ENCODE measurements at places on chromosomes 2 and 18. TPM values are rescaled to one million over a fixed set of nuclear protein-coding genes. Genes with fewer than 3 reads are reported as not detected.

DNA sequence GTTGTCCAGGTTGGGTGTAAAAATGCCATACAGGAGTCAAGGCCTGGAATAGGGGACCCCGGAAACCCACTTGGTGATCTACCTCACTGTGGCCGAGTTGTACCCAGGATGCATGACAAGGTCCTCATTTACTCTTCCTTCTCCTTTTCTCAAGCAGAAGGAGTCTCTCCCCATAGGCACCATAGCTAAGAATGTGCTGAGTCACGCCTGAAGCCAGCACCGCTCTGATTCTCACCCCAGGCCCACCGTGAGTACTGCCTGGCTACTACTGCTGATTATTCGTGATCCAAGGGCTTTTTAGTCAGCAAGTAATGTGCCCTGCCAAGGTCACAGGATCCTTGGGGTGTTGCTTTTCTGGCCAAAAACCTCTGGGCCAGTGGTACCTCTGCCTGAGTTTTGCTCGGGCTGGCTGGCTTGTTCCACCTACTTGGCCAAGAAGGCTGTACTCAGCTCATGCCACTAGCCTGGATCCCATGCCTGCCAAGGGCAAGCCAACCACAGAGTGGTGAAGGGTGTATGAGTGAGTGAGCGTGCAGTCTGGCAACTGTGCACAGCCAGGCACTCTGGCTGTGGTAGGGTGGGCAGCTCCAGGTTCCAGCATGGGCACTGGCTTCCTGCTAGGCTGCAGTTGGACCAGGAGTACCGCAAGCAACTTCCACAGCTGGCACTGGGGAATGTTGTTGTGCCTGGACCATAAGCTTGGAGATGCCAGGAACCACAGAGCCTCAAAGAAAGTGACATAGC is 650.1 kb upstream of the VRK2 start:
- H3K4me3 ChIP-seq, result no peak overlapping the region
- H3K4me1 ChIP-seq, result no peaks in the 10 kb centered on the region
- peaks cover 5% of the 10 kb centered on the region for H3K27me3 ChIP-seq

DNA sequence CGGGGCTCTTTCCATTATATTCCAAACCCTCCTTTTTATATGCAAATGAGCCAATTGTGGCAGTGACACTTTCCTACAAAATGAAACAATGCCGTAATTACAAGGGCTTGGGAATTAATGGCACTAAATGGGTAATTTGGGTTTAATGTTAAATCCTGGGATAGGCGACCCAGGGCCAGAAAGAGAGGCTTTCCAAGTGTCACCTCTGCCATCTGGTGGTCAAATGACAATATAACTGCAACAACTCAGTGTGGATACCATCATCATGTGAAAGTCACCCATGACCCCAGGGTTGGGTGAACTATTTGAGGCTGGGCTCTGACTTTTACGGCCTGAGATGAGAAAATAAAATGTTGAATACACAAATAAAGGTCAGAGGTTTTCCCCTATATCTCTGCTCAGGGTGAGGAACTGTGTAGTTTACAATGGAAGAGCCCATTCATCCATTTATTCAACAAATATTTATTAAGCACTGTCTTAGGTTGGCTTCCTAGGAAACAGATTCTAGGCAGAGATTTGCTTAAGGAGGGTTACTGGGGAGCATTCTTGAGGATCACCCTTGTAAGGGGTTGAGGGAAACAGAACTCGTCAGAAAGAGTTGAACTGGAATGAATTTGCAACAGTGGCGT is 13.6 kb upstream of the THADA start:
- no peak overlapping the region for H3K27ac ChIP-seq
- peaks cover 10% of the 10 kb centered on the region for H3K4me1 ChIP-seq
- no peak overlapping the region for H3K4me3 ChIP-seq
- H3K36me3 ChIP-seq, result no peaks in the 10 kb centered on the region

Gene MAP2
- total RNA-seq, result 7.2 TPM

Gene SLC16A14
- total RNA-seq, result 21.6 TPM

Gene ACVR1
- 66.6 TPM for total RNA-seq

Gene RNPEPL1
- total RNA-seq, result 64.0 TPM

- no peak overlapping the region for H3K4me3 ChIP-seq
- no peaks in the 10 kb centered on the region for H3K36me3 ChIP-seq
- no peak overlapping the region for H3K27ac ChIP-seq
- H3K4me1 ChIP-seq, result no peaks in the 10 kb centered on the region
- H3K27me3 ChIP-seq, result no peaks in the 10 kb centered on the region
These were observed 161.2 kb upstream of the MAP3K20 start for GRCh38 chr2:172914341-172915008.

Gene DPP10
- total RNA-seq, result not detected

Gene WIPF1
- 57.7 TPM for total RNA-seq

Gene WNT6
- total RNA-seq, result 0.42 TPM

Gene PSMA8
- total RNA-seq, result not detected

DNA sequence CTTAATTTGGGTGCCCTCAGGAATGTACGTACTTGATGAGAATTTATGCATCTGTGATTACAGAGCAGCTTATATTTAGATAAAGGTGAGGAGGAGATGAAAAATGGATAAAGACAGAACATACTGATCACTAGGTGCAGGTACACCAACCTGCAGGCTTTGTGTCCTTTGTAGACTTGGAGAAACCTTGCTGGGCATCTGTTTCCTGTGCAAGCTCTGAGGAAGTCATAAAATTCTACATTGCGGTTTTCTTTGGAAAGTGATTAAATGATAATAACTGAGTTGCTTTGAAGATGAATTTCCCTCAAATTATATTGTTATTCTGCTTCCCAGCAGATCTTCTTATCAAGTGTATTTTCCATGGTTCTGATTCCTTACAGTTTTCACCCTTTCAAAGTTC is 7.7 kb downstream of the RAB27B start:
- H3K27me3 ChIP-seq, result peaks cover 57% of the 10 kb centered on the region
- DNase-seq, result no peak
- no peak overlapping the region for H3K4me3 ChIP-seq
- H3K27ac ChIP-seq, result no peak overlapping the region

- H3K4me1 ChIP-seq, result no peaks in the 10 kb centered on the region
- H3K27ac ChIP-seq, result no peak overlapping the region
- peaks cover 8% of the 10 kb centered on the region for H3K27me3 ChIP-seq
- no peak overlapping the region for H3K4me3 ChIP-seq
- H3K36me3 ChIP-seq, result no peaks in the 10 kb centered on the region
These were observed 75.1 kb upstream of the TWIST2 start for GRCh38 chr2:238772635-238773297.

Gene TMEM37
- 0.40 TPM for total RNA-seq

DNA sequence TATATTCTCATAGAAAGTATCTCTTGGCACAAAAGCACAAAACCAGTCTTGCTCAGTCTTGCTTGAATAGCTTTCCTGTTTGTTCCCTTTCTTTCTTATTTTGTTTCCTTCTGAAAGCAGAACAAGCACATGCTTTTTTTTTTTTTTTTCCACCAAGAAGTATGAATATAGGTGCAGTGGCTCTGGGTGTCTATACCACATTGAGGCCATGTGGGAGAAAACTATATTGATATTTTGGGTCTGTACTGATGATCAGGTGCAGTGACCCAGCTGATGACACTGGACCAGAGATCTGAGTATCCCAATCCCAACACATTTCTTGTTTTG is 28.7 kb downstream of the GEMIN6 start:
- H3K4me1 ChIP-seq, result no peaks in the 10 kb centered on the region
- H3K27me3 ChIP-seq, result no peaks in the 10 kb centered on the region
- no peak for DNase-seq
- H3K4me3 ChIP-seq, result no peak overlapping the region

Gene TXNDC2
- 0.11 TPM for total RNA-seq

GRCh38 chr2:240596491-240596931 is 10.0 kb downstream of the CAPN10 start:
- H3K4me1 ChIP-seq, result no peaks in the 10 kb centered on the region
- H3K4me3 ChIP-seq, result no peak overlapping the region
- H3K27me3 ChIP-seq, result no peaks in the 10 kb centered on the region
- no peak overlapping the region for H3K27ac ChIP-seq
- no peak for DNase-seq

DNA sequence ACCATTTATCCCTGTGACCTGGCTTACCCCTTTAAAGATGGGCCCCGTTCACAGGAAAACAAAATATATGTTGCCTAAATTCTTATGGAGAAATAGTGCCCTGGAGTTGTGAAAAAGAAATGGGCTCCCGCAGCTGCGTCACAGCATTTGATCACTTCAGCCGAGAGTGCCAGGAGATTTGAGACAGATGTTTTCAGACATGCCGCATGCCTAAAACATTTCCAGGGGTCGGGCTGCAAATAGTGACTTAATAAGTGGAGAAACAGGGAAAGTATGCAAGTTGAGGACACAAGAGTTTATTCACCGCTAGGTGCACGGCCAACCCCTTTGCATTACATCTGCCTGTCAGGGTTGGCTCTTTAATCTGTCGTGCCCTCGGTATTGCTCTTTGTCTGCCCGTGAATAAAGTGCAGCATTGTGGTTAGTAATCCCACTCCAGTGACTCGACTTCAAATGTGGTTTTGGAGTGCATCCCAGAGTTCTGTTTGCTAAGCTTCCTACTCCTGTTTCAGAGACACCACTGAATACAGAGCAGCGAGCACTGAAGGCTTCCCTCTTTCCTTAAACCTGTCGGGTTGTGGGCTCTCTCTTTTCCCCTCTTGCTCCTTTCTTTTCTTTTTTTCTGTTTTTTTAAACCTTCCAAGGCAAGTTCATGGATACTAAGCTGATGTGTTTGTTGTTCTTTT is 187.5 kb downstream of the LTBP1 start:
- peak; percentile 84 for DNase-seq
- peaks cover 80% of the 10 kb centered on the region for H3K4me1 ChIP-seq
- H3K4me3 ChIP-seq, result peak overlapping the region; percentile 75

Gene CNTNAP5
- total RNA-seq, result not detected

GRCh38 chr18:26556573-26556972 is 8.2 kb upstream of the KCTD1 start:
- peak overlapping the region; percentile 36 for H3K27ac ChIP-seq
- peaks cover 23% of the 10 kb centered on the region for H3K4me1 ChIP-seq
- no peaks in the 10 kb centered on the region for H3K36me3 ChIP-seq
- no peak overlapping the region for H3K4me3 ChIP-seq
- H3K27me3 ChIP-seq, result peaks cover 31% of the 10 kb centered on the region

Gene HOXD9
- total RNA-seq, result not detected

- H3K4me1 ChIP-seq, result peaks cover 28% of the 10 kb centered on the region
- H3K4me3 ChIP-seq, result no peak overlapping the region
- DNase-seq, result no peak
- no peak overlapping the region for H3K27ac ChIP-seq
- peaks cover 3% of the 10 kb centered on the region for H3K36me3 ChIP-seq
These were observed 201.7 kb downstream of the MREG start for GRCh38 chr2:215811409-215812345.

Gene LINC00305
- total RNA-seq, result not detected

GRCh38 chr2:144099780-144100377 is 420.0 kb downstream of the ZEB2 start:
- H3K4me1 ChIP-seq, result peaks cover 16% of the 10 kb centered on the region
- H3K27me3 ChIP-seq, result no peaks in the 10 kb centered on the region
- H3K27ac ChIP-seq, result peak overlapping the region; percentile 3
- H3K36me3 ChIP-seq, result no peaks in the 10 kb centered on the region
- no peak for DNase-seq

GRCh38 chr2:191166756-191167445 is 16.1 kb upstream of the STAT4 start:
- no peak for DNase-seq
- peaks cover 59% of the 10 kb centered on the region for H3K4me1 ChIP-seq
- H3K36me3 ChIP-seq, result no peaks in the 10 kb centered on the region
- H3K27ac ChIP-seq, result peak overlapping the region; percentile 55

Gene TRMT61B
- 12.7 TPM for total RNA-seq

DNA sequence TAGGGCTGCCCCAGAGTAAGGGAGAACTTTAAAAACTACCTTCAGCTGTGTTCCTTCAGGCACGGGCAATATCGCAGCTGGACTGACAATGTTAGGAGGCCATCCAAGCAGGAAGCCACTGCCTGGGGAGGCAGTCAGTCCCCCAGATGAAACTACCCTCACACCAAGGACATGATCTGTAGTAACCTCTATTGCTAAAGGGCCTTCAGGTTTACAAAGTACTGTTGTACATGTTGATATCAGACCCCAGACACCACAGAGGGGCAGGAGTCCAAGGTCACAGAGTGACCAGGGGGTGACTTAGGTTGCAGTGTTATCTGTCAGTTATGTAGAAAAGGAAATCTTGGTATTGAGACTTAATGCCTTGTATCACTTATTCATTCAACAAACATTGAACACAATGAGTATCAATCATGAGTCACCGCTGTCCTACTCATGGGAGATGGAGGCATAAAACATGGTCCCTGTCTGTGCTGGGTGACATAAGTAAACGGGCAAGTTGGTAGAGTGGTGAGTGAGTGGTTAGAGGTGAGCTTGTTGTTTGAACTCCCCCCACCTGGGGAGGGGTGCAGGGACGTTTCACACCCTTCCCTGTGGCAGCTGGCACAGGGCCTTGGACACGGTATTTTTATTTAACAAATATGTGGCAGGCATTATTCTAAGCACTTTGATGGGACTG is 7.1 kb downstream of the CABLES1 start:
- DNase-seq, result no peak
- no peaks in the 10 kb centered on the region for H3K27me3 ChIP-seq
- H3K36me3 ChIP-seq, result peaks cover 15% of the 10 kb centered on the region
- no peak overlapping the region for H3K27ac ChIP-seq
- no peak overlapping the region for H3K4me3 ChIP-seq
- H3K4me1 ChIP-seq, result peaks cover 69% of the 10 kb centered on the region

Gene RNU2-63P
- 4.7 TPM for total RNA-seq

DNA sequence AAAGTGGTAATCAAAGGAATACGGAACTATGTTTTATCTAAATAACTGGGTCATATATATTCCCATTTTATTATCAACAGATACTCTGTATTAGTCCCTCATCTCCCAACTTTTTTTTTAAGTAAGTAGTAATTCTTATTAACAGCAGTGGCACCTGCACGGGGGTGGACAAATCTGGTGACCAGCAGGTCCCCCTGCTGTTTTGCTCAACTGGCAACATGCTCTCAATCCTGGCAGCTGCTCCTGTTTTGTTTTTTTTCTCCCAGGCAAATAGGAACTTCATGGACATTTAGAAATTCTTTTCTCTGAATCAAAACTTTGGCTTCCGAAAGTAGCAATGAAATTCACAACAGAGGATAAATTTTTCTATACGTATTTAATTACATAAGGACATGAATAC is 193.5 kb downstream of the SS18 start:
- no peak overlapping the region for H3K4me3 ChIP-seq
- H3K27ac ChIP-seq, result peak overlapping the region; percentile 16
- H3K4me1 ChIP-seq, result peaks cover 14% of the 10 kb centered on the region
- H3K36me3 ChIP-seq, result no peaks in the 10 kb centered on the region
- H3K27me3 ChIP-seq, result peaks cover 6% of the 10 kb centered on the region

Gene REG3G
- not detected for total RNA-seq

DNA sequence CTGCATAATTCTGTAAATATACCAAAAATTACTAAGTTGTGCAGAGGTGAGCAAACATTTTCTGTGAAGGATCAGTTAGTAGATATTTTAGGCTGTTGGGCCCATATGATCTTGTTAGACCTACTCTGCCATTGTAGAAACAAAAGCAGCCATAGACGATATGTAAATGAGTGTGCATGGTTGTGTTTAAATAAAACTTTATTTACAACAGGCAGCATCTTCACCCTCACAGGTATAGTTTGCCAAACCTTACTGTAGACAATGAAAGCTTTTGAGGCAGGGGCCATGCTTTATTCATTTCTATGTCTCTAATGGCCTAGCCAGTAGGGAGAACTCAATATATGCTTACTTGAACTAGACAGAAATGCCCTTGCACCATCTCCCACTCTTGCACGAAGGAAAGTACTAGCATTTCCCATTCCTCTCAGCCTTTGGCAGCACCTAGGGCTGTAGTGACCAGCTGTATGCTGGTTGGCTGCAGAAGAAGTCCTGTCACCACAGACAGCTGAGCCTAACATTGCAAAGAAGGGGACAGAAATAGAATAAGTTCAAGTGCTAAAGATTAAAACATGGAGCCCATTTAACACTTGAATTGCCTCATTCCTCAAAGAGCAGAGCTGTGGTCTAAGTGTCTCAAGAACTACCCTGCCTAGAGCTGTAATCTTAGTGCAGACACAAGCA is 305.1 kb upstream of the MGAT5 start:
- H3K36me3 ChIP-seq, result no peaks in the 10 kb centered on the region
- H3K27me3 ChIP-seq, result peaks cover 2% of the 10 kb centered on the region
- H3K4me3 ChIP-seq, result no peak overlapping the region
- no peak for DNase-seq
- H3K4me1 ChIP-seq, result no peaks in the 10 kb centered on the region
